ENCODE measurements at places on chromosomes 12 and 14.

GRCh38 chr12:76558684-76559399, 729 bp downstream of the OSBPL8 start:
- peak; percentile 27 for DNase-seq

DNA sequence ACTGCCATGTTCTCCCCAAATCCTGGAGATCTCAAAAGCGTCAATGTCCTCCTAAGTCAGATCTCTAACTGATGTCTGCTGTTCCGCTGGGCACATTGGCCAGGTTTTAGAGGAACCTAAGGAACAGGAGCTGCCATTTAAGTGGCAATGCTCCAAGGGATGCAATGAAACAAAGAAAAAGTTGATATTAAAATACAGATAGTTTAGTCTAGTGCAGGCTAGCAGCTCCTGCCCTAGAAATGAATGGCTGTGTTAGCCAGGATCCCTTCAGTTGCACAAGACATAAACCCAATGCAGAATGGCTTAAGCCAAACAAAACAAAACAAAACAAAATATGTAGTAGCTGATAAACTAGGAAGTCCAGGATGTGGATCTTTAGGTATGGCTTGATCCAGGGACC, 144.1 kb downstream of the HMGA2 start:
- DNase-seq = peak; percentile 53

DNA sequence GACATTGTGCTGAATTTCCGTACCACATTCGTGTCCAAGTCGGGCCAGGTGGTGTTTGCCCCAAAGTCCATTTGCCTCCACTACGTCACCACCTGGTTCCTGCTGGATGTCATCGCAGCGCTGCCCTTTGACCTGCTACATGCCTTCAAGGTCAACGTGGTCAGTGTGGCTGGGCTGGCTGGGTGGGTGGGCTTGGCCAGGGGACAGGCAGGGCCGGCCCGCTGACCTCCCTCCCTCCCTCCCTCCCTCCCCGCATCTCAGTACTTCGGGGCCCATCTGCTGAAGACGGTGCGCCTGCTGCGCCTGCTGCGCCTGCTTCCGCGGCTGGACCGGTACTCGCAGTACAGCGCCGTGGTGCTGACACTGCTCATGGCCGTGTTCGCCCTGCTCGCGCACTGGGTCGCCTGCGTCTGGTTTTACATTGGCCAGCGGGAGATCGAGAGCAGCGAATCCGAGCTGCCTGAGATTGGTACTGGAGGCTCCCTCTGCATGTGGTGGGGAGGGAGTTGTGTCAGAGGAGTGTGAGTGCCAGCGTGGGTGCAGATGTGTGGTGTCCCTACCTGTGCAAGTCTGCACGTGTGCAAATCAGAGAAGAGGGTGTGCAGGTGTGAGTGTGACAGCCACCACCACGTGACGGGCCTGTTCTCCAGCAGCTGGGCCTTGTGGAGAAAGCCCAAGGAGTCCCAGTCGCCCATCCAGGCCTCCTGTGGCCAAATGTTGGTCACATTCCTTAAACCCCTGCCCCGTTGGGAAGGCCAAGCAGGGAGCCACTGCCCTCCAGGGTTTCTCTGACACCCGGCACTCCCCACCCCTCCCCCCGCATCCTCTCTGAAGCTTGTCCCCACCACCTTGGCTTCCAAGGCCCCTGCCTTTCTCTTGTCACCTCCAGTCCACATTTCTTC, 5.3 kb downstream of the KCNH3 start:
- DNase-seq = no peak

DNA sequence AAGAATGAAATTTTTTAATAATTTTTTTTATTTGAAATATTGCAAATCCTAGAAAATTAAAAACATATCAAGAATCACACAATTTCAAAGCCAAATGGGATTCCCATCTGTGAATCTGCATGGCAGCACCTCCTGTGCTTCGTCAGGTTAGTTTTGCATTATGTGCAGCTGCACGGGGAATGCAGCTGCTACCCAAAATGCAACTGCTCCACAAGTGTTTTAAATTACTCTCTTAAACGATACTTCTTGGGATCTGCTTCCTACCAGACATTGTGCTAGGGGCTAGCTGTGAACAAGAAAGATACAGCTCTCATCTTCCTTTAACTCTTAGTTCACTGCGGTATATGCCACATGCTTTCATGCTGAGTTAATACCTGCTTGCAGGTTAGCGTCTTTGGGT, 154.2 kb downstream of the CRADD start:
- no peak for DNase-seq

DNA sequence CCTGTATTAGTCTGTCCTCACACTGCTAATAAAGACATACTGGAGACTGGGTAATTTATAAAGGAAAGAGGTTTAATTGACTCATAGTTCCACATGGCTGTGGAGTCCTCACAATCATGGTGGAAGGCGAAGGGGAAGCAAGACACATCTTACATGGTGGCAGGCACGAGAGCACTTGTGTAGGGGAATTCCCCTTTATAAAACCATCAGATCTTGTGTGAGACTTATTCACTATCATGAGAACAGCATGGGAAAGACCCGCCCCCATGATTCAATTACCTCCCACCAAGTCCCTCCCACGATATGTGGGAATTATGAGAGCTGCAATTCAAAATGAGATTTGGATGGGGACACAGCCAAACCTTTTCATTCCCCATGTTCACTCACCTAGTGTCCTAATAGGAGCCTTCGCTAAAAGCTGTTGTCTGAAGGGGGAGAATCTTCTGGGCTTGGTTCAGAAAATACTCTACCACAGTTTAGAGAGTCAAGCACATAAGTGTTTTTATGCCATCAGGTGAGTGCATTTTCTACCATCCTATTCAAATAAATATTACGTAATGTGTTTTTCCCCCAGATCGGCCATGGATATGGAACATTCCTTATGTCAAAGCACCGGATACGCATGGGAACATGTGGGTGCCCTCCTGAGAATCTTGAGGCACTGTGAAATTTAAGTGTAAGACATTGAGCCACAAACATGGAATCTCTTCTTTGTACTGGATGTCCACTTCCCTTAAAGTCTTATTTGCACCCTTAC, 19.1 kb upstream of the KCNK13 start:
- no peak for DNase-seq

DNA sequence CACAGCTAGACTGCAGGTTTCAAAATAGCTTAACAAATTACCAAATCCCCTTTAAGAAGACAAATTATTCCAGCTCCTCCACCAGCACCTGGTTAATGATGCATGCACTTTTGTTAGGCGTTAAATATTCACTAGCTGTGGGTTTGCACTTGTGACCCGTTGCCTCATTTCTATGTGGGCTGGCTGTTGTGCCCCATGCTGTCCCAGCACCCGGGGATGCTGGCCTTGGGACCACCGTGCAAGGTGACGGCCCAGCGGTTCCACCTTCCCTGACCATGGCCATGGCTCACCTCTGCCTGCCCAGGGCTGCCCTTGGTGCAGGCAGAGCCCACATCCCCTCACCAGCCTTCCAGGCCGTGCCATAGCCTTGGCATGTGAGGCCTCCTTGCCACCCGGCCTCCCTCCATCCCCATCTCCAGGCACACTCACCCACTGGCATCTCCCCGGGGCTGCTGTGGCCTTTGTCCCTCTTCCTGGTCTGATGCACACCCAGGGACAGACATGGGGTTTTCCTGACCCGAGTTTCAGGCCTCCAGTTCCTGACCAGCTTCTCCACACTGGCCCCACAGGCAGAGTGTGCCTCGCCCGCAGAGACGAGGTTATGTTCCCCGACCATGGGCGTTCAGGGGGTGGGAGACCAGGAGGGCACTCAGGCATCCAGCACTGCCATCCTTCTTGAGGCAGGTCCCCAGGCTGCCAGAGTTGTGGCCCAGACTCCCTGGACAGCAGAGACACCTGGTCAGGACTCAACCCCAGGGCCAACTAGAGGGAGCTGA, 20.3 kb upstream of the C14orf180 start:
- DNase-seq = no peak

DNA sequence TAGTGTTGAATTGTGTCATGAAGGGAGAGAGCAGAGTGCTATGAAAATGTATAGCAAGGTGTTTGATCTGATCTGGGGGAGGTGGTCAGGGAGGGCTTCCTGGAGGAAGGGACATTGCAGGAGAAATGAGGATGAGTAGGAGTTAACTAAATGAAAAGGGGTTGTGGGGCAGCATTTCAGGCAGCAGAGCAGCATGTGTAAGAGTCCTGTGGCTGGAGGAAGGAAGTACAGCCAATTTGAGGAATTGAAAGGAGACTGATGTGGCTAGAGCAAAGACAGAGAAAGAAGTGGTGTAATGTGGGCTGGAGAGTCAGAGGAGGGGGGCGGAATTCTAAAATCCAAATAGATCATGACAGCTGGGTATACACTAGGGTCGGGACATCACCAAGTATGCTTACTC, 20.5 kb downstream of the NPC2 start:
- DNase-seq = no peak

DNA sequence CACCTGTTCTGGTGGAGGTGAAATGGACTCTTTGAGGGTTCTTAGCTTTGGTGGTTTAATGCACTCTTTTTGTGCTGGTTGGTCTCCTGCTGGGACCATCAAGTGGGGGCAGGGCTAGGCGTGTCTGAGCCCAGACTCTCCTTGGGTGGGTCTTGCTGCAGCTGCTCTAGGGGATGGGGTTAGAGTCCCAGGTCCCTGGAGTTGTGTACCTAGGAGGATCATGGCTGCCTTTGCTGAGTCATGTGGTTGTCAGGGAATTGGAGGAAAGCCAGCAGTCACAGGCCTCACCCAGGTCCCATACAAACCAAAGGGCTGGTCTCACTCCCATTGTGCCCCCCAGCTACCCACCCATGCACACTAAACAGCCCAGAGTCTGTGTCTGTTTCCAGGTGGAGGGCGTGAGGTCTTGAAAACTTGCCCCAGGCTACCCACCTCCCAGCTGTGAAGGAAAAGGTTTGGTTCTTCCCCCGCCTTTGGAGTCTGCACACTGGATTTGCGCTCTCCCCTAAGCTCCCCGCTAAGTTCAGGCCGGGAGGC, 387.7 kb downstream of the TMTC2 start:
- no peak for DNase-seq

DNA sequence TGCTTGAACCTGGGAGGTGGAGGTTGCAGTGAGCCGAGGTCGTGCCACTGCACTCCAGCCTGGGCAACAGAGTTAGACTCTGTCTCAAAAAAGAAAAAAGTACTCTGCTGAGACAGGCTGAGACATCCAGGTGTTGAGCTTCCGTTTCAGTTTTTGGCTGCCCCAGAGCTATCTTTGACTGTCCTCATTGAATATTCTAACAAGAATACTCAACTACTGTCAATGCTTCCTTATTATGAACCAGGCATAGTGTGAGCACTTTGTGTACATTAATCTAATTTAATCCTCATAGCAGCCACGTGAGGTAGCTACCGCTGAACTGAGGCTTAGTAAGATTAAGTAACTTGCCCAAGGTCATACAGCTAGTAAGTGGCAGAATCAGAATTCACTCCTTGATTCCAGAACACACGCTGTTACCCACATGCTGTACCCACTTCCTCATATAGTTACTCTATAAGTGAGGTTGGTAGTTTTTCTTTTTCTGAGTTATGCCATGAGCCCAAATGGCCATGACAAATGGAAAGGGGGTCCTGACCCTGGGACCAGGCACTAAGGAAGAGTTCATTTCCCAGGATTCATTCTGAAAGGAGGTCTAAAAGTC, 11.3 kb downstream of the ALDH1L2 start:
- no peak for DNase-seq

DNA sequence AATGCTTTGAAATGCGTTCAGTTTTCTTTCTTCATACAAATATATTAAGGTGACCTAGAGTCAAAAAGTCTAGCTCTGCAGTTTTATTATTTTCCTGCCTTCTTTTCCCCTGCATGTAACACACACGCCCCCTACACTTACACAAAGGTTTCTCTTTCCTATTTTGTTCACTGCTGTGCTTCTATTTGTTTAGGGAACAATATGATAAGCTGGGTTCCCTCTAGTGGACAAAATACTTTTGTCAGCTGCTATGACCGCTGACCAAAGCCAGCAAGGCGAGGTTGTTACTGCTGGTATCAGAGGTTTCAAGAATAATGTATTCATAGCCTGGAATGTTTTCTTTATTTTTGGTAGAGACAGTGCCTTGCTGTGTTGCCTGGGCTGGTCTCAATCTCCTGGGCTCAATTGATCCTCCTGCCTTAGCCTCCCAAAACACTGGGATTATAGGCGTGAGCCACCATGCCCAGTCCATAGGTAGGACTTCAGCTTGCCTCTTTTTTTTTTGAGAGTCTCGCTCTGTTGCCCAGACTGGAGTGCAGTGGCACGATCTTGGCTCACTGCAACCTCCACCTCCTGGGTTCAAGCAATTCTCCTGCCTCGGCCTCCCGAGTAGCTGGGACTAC, 33.4 kb downstream of the FNTB start:
- DNase-seq = peak; percentile 87

- DNase-seq = peak; percentile 64
These were observed 27.9 kb upstream of the ATP2A2 start for GRCh38 chr12:110253176-110253575.

DNA sequence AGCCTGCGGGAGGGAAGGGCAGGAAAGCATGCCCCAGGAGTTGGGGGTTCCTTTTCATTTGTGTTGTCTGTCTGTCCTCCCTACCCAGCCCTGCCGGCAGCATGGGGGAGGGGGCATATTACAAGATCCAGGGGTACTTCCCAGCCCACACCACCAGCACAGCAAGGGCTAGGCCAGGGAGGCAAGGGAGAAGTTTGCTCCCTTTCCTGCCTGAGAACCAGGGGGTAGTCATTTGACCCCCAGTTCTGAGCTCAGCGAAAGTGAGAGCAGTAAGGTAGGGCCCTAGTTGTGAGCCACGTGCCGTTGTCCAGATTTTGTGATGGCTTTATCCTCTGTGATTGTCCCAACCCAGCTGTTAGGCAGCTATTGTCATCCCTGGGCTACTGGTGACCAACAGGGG, 364.7 kb downstream of the BCL11B start:
- no peak for DNase-seq

DNA sequence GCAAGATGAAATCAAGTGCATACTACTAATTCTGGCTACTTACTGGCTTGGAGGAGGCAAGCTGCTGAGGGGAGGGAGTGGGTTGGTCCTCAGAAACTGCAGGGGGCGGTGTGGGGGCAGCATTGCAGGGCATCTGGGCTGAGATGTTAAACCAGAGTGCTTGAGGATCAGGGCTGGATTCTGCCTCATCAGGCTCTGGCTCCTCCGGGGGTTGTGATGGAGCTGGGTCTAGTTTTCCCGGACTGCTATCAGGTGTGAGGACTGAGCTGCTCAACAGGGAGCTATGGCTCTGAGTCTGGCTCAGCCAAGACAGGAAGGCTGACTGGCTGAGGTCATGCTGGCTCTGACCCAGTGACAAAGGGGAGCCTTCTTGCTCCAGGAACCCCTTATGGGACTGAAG, 28.6 kb downstream of the BAZ2A start:
- DNase-seq = no peak

- DNase-seq = no peak
These were observed 31.7 kb downstream of the ANO2 start for GRCh38 chr12:5913387-5913786.

DNA sequence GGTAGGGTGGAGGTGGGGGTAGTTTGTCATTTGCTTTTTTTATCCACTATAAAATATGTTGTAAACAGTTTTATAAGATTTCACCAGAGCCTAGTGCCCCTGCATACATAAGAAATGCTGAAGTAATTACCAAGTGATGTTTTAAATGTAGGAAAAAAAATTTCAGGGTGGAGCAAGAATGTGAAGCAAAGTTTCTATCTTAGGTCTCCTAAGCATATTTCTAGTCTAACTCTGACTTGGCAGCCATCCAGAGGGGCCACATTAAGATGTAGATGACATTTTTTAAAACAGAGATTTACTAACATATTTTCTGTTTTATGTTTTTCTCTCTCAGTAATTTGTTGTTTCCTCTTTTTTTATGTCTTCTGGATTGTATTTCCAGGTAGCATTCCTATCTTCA, 15.8 kb upstream of the KRAS start:
- DNase-seq = no peak
